Stimulated activated CD4-positive, alpha-beta T cell treated with anti-CD3 and anti-CD28 coated beads, TNF-alpha, amount 100 ng/mL, for 4 hours (primary cell): ENCODE measurements at places on chromosomes 12 and 14.

DNA sequence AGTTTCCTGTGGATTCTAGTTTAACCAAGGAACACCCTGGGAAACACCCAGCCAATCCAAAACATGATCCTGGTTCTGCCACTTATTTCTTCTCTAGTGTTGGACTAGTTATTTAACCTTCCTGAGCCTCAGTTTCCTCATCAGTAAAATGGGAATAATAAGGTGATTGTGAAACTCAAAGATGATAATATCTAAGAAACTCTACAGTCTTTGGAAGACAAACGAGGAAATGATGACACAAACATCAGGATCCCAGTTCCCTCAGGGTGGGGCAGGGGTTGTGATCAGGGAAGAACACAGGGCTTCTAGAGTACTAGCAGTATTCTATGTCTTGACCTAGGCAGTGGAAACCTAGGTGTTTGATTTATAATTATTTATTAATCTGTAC, 18.1 kb upstream of the TMEM106C start:
- DNase-seq: no peak

DNA sequence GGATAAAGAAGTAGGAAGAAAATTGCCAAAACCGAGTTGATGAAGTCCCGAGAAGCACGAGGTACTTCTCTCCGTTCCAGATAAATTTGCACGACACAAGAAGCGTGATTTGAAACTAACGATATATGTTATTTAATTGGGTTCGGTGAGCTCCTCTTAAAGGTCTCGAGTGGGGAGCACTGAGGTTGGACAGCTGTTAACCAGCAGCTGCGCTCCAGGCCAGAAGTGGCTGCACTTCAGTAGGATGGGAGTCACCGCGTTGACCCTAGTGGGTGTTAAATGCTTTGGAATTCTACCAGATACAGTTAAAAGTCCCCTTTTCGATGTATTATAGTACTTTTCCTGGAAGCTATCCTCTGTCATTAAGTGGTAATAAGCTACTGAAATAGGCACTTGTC, 953 bp upstream of the DCAF5 start:
- no peak for DNase-seq

- no peak for DNase-seq
Measured at GRCh38 chr12:49549735-49550692, 11.2 kb downstream of the KCNH3 start.

DNA sequence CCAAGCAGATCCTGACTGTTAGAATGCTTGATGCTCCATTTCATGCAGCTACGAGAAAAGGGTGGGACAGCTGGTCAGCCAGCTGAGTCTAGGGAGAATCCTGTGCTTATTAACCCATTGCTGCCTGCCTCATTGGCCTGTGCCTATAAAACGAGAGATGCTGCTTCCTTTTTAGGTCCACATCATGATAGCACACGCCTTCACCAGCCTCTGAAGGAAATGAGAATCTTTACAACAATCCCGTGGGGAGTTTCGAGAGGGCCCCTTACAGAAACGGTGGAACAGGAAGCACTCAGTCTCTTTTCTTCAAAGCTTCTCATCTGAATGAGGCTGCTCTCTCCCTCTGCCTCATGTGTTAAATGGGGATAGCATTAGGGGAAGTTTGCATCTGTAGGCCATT, 147.3 kb upstream of the RFLNA start:
- DNase-seq: no peak

DNA sequence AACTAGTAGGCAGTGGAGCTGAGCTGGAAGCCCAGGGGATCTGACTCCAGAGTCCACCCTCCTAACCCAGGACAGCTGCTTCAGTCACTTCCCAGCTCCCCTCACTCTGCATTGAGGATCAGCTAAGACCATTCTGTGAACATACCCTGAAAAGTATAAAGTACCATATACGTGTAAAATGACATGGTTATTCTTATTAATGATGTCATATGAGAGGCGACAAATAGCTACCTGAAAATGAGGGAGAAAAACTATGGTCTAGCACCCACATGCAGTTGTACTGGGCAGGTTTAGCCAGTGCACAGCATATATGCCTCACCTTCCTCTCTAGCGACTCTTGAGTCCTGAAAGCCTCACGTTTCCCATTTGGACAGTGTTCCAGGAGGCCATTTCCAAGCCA, 461.9 kb downstream of the RAD51B start:
- DNase-seq: no peak

GRCh38 chr14:51582437-51582836, 69.3 kb upstream of the FRMD6 start:
- no peak for DNase-seq

DNA sequence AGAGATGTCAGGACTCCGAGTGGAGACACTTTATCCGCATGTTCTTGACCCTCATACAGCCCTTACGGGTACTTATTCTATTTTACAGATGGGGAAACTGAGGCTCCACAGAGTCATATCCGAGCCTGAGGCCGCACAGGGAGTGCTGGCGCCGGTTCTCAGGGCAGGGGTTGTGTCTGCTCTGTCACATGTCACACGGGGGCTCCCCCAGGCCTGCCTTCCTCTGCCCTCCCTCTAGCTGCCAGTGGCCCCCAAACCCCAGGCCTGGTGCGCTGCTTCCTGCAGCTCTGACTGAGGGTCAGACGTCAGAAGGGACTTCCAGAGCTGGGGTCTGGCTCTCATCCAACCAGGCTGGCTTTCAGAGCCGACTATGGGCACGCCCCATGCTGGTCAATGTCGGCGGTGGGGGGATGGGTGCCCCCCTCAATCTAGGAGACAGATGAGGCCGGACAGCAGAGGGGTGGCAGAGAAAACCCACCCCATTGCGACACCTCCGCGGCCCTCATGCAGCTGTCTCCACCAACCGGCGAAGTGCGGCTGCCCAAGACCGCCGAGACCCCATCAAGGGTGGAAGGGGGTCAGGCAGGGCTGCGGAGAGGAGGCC, 811 bp upstream of the INF2 start:
- no peak for DNase-seq

DNA sequence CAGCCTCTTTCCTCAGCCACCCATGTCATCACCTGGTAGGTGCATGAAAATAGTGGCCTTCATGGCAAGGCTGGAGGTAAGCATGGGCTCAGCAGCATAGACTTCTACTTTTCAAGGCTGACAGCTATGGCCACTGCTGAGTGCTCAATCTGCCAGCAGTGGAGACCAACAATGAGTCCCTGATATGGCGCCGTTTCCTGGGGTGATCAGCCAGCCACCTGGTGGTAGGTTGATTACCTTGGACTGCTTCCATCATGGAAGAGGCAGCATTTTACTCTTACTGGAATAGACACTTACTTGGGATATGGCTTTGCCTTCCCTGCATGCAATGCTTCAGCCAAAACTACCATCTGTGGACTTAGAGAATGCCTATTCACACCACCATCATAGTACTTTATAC, 39.5 kb upstream of the USP44 start:
- no peak for DNase-seq

DNA sequence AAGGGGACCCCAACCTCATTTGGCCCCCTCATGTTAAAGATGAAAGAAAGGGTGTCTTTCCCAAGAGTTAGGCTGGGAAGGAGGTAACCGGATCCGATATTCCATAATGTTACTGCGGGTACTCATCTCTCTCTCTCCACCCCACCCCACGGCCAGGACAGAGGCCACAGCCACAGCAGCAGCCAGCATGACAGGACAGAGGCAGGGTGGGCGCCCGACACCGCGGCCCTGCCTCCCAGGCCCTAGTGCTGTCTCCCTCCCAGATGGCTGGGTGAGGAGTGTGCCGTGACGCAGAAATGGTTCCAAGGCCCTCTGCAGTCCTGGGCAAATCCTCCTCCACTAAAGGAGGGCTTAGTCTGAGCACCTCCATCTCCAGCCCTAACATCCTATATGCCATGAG, 6.2 kb downstream of the SLC6A12 start:
- DNase-seq: no peak

DNA sequence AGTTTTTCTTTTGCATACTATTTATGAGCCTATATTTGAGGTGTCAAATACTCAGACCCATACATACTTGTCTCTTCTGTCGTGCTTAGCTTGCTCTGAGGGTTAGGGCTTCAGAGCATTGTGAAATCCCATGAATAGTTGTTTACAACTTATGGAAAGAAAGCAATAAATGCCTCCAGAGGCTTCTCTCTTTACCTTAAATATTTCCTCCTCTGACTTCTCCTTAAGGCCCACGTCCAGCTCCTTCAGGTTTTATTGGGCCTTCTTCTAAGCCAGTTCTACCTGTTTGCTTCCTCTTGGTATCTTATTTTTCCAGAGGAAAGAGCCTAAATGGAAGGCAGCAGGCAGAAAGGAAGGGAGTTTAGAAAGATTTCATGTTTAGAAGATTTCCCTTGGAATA, 218.6 kb downstream of the SPTSSA start:
- DNase-seq: no peak

GRCh38 chr14:22313172-22313801, 275.7 kb downstream of the DAD1 start:
- no peak for DNase-seq

GRCh38 chr12:27790179-27790578, 10.1 kb upstream of the MANSC4 start:
- DNase-seq: no peak

DNA sequence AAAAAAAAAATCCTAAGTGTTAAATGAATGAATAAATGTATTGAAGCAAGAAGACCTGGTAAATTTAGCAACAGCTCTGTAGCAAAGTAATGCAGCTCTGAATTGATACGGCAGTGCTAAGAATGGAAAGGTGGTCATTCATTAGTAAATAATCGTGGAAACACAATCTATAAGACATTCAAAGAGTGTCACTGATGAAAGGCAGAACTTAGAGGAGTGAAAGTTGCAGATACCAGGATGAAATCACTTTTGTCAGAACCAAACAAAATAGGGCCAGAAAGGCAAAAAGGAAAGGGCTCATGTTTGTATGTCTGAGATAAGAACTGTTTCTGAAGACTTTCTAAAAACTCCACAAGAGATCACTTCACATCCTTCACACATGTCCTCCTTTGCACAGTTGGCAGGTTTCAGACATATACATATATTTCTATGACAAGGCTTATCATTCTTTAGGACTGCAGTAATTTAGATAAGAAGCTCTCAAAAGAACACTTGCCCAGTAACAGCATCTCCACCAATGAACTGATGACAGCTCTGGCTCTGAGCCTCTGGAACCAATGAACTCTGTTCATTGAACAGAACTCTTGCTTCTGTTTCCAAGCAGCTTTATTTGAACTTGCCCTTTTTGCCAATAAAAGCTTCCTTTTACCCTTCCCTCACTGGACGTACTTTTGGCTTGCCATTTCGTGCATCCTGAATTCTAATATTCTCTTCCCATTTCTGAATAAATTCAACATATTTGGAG, 4.2 kb upstream of the LRR1 start:
- DNase-seq: no peak

- no peak for DNase-seq
Measured at GRCh38 chr12:77337362-77337761, 272.0 kb upstream of the E2F7 start.

DNA sequence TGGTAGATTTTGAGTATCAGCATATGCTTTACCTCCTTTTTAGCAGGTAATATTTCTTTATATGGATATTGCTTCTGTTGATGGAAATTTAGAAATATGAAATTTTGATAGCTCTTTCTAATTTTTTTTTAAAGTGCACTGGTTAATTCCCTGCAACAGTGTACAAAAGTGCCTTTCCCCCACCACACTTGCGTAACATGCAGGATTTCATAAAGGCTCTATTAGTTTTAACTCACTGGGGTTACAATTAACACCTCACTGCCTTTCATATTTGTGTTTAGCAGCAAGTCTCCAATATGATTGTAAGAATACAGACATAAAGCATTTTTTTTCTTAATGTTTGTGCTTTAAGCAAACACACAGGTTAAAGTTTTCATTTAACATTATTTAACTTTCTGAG, 25.6 kb downstream of the MNAT1 start:
- no peak for DNase-seq

DNA sequence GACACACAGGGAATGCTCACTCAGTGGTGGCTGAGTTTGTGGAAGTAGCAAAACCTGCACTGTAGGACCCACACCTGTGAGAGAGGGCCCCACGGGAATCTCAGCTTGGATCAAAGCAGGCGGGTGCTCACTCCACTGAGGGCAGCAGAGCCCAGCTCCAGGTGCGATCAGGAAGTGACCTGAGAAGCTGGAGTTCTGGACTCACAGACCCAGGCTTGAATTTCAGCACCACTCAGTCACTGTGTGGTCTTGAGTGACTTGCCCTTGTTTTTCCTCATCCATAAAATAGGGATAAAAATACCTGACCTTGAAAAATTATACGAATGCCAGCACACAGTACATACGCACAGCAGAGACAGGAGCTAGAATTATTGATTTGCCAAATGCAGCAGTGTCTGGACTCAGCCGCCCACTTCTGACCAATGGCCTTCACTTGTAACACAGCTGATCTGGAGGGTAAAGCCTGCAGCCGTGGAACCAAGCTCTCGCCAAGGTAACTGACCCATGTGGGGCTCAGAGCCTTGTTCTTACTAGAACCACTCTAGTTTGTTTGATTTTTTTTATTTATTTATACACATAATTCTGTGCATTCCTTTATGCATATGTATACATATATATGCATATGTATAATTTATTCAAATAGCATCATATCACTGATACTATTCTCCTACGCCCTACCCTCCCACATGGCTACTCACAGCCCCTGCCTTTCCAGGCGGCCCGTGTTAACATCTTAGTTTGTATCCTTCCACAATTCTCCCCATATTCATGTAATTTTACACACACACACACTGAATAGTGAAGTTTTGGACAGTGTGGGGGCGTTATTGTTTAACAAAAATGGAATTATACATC, 53.9 kb downstream of the DPF3 start:
- DNase-seq: no peak

DNA sequence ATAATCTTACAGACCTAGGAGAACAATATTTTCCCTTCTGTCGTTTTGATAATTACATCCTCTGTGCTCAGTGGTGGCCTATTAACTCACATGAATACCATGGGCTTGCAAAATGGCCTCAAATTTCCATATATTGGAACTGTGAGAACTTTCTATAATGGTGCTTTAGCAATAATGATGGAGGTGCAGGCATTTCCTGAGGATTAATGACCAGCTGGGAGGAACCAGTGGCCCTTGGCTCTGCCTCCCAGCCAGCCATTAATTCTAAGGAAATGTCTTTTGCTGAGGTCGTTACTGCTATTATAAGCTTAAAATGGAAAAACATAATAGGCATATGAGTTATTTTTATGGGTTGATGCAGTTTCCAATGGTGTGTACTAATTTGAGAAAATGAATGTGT, 33.6 kb downstream of the HMGA2 start:
- no peak for DNase-seq

GRCh38 chr12:6018265-6018664, 73.2 kb upstream of the ANO2 start:
- no peak for DNase-seq

- DNase-seq: no peak
Measured at GRCh38 chr12:6752167-6752920, 597 bp downstream of the MLF2 start.

DNA sequence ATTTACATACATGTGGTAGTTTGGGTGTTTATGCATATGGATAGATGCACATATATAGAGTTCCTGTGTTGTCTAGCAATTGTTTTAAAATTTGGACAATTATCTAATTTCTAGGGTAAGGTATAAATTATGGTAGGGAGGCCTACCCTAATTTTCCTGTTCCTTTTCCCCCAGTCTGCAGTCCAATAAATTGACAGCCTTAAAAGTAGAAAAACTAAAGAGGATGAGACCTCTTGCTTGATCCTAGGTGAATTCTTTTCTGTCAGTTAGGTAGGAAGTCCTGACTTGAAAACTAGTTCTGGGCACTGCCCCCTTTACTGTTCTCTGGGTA, 2.1 kb upstream of the CDKN1B start:
- no peak for DNase-seq

- DNase-seq: no peak
Measured at GRCh38 chr12:19970116-19970515, 398.2 kb upstream of the PDE3A start.

- DNase-seq: no peak
Measured at GRCh38 chr12:19201661-19202060, 72.1 kb downstream of the PLEKHA5 start.

- DNase-seq: no peak
Measured at GRCh38 chr12:53780323-53780722, 28.5 kb upstream of the CISTR start.
